Uterine smooth muscle cell (primary cell): ENCODE measurements at places on chromosomes 3 and 15. TPM values are rescaled to one million over a fixed set of nuclear protein-coding genes. Genes with fewer than 3 reads are reported as not detected.

The BCL2A1 gene
- 4.9 and 27.1 TPM in 2 replicates for total RNA-seq

The ZNF660 gene
- total RNA-seq = 0.55 and 1.7 TPM in 2 replicates

The IQCH gene
- 5.7 and 7.0 TPM in 2 replicates for total RNA-seq

The CYFIP1 gene
- 111 and 126 TPM in 2 replicates for total RNA-seq

The LRRK1 gene
- 10.6 and 15.7 TPM in 2 replicates for total RNA-seq

The GP5 gene
- total RNA-seq = under 0.01 TPM in 1 of 2 replicates, not detected in the other
